ENCODE measurements at places on chromosomes 1 and 21. TPM values are rescaled to one million over a fixed set of nuclear protein-coding genes. Genes with fewer than 3 reads are reported as not detected.

WNT2B gene
- total RNA-seq, result 4.0 TPM

F13B gene
- not detected for total RNA-seq

OR2AK2 gene
- 0.49 TPM for total RNA-seq

CENPF gene
- 29.3 TPM for total RNA-seq

MYBPHL gene
- total RNA-seq, result 0.64 TPM

RIMS3 gene
- 126 TPM for total RNA-seq

RHBDL2 gene
- not detected for total RNA-seq

DNA sequence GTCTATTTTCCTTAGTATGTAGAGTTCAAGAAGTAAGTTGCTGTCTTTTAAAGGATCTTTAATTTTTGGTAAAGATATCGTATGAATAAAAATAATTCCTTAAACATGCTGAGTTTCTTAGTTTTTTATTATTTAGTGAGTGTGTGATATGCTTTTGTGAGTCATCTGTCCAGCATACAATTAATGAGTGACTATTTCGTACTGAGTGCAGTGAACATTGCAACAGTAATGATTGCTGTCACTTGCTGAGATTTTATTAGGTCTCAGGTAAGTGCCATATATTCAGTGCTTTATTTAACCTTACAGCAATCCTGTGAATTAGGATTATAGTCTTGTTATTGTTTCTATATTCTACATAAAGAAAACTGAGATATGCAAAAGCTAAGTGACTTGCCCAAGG, 22.6 kb downstream of the MIGA1 start:
- DNase-seq, result no peak

DNA sequence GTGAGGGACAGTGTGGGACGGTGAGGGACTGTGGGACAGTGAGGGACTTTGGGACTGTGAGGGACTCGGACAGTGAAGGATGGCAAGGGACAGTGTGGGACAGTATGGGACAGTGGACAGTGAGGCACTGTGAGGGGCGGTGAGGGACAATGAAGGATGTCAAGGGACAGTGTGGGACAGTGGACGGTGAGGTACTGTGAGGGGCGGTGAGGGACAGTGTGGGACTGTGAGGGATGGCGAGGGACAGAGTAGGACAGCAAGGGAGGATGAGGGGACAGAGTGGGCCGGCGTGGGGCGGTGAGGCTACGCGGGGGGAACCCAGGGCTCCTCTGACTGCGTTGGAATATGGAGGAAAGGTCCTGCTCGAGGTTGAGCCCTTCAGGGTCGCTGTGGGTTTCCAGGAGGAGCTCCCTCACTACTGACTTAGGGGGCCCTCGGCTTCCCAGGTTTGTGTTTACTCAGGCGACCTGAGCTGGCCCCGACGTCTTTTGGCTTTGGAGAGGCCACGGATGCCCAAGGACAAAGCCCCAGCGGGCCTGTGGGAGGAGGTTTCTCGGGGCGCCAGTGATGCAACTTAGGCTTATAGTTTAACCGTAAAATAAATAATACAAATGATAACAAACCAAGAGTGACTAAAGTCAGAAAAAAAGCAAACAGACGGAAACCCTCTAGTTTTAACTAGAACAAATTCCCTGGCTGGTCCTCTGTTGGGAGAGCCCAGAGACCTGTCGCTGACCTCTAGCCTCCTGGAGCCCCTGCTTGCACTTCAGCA, 1.1 kb upstream of the ERRFI1 start:
- DNase-seq, result no peak

DNA sequence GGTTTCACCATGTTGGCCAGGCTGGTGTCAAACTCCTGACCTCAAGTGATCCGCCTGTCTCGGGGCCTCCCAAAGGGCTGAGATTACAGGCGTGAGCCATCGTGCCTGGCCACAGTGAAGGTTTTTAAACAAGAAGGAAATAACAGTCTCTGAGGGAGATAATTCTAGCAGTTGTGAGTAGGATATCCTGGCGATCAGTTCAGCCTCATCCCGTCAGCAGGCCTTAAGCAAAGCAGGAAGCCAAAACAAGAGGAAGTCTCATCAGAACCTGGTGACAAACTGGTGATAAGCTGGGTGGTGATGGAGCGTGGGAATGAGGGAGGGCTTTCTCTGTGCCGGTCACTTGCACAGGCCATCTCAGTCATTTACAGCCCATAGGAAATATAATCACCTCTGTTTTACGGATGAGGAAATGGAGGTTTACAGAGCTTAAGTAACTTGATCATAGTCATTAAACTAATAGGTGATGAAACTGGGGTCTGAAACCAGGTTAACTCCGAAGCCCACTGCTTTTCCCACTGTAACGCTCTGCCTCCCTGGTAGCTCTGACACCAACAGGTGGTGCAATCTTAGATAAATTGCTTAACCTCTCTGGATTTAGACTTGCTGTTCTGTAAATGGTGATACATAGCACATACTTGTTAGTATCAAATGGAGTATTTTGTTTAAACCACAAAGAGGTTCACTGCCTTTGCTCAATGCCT, 40.8 kb upstream of the A3GALT2 start:
- no peak for DNase-seq

DNA sequence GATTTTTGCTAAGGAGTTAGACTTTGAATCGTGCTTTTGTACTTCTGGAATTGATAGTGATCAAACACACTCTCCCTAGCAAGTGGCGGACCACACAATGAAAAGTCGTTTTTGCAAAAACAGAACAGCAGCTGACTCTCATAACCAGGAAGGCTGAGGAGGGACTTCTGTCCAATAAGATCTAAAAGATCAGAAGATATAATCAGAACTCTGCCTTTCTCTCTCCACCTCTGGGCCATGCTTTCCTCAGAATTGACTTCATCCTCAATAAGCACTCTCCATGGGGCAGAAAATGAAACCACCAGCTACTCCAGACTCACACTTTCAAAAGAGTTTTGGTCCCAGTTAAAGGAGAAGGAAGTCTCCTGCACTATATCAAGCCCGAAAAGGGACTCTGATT, 55.3 kb upstream of the SAMD13 start:
- no peak for DNase-seq

- DNase-seq, result no peak
These were observed 18.1 kb upstream of the USP24 start for GRCh38 chr1:55233145-55233777.

DNA sequence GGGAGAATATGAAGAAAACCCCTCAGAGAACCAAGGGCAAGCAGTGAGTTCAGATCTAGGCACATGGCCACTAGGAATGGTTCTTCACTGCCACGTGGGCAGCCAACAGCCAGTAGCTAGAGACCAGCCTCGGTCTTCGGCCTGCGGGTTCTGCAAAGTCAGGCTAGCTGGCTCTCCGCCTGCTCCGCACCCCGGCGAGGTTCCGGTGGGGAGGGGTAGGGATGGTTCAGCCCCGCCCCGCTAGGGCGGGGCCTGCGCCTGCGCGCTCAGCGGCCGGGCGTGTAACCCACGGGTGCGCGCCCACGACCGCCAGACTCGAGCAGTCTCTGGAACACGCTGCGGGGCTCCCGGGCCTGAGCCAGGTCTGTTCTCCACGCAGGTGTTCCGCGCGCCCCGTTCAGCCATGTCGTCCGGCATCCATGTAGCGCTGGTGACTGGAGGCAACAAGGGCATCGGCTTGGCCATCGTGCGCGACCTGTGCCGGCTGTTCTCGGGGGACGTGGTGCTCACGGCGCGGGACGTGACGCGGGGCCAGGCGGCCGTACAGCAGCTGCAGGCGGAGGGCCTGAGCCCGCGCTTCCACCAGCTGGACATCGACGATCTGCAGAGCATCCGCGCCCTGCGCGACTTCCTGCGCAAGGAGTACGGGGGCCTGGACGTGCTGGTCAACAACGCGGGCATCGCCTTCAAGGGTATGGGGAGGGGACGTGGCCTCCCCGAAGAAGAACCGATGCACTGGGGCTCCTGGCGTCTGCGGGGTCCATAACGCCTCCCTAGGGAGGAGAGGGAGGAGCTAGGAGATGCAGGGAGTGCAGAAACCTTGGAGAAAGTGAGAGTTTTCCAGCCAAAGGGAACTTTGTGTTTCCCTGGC, at the start of gene CBR1:
Gene CBR1 (plus strand): TSS at position 312 of the 871 bp plus-strand sequence. CDS start 92 bp downstream, at position 404.
- DNase-seq, result peak; percentile 86

DNA sequence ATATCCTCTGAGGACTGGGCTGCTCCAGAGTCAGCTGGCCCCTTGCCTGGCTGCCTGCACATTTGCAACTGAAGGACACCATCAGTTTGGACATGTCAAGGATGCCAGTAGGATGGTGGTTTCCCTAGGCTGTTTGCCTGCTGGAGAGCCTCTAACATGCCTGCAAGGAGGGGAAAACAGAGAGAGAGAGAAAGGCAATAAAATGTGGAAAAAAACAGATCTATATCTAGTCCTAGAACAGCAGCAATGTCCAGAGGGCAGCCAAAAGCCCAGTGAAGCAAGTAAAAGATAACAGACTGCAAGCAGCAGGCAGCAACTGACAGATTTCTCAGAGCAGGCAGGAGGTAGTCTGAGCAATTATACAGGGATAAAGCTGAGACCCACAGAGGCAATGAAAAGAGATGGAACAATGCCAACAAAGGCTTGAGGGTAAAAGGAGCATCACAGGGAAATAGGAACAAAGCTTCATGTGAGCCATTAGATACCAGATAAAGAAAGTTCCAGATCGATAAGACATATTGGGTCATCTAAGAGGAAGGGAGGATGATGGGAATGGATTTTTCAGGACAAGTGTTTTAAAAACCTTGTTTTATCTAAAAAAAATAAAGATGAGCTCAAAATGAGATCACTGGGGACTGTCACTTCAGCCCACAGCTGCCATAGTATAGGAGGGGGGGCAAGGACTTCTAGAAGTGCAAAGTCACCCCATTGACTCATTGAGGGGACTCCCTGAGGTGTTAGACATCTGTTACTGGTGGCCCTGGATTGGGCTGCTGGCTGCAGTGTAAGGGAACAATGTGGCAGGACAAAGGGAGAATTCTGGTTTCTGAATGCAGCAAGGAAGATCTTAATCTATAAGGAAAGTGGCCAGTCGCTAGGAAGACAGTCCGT, 38.6 kb upstream of the GADD45A start:
- DNase-seq, result peak; percentile 61

DNA sequence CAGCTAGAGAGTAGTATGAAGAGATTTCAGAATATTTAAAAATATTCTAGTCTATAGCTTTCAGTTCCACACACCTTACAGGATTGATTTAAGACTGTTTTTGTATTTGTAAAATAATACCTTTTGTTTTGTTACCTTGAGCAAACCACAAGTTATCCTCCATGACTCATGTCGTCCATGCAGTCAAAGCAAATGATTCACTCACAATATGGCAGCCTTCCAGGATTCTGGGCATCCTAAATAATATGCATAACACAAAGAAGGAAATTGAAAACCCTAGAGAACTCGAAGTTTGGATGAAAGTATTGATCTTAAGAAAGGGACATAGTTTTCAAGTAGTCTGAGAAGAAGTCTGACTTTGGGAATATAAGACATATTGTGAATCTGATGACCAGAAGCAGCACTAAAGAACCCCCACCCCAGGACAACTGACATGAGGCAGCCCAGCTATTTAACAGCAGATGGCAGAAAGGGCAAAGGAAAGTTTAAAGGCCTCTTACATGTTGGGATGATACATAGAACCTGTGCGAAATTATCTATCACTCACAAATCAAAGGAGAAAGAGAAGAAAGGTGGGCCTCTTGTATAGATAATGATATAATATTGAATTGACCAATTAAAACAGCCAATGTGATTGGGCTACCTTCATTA, 857.9 kb downstream of the BRINP3 start:
- DNase-seq, result no peak

GRCh38 chr1:183226361-183226760, 40.3 kb downstream of the LAMC2 start:
- no peak for DNase-seq

GRCh38 chr21:43686811-43687565, 27.6 kb downstream of the RRP1B start:
- DNase-seq, result no peak

DNA sequence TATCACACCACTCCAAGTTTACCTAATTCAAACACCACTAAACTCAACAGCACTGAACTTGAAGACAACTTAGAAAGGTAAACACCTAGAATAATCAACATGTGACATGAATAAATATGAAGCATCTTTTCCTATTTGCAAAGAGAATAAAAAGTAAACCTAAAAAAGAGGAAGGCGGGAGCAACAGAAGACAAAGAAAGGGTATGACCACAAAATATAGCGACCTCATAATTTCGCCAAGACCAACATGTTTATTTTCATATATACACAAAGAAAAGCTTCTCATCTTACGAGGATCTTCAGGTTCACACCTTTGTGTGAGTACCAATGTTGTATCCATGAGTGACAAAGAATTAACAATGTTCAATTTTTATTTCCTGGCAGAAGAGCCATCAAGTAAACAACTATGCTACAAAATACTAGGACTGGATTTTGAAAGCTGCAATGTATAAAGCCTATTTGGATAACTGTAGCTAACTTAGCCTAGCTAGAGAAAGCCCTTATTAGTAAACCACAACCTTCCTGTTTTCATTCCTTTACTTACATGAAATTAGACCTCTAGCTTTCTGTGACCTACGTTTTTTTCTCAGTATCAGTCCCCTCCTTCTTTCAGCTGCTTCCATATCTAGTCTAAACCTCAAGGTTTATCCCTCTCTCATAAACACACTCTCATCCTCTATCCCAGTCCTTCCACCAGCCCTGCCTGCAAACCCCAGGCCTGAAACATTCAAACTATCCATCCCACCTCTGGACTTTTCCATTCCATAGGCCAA, 21.3 kb upstream of the PHTF1 start:
- DNase-seq, result no peak

DNA sequence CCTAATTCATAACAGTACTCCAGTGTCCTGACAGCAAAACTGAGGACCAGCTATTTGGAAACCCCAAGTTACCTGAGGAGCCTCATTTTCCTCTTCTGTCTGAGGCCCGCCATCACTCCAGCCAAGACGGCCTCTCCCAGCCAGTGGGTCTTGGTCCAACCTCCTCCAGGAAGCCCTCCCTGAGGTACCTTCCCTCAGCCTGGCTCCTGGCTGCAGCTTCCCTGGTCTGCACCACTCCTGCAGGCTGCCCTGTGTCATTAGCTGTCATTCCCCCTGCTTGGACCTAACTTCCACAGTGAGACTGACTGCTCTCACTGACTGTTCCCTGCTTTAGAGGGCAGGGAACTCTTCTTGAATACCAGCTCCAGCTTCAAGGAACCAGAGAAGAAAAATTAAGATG, 33.0 kb downstream of the BCAR3 start:
- DNase-seq, result no peak

GRCh38 chr1:67916140-67916886, 83.0 kb upstream of the GNG12 start:
- no peak for DNase-seq

GRCh38 chr1:190754666-190755065, 277.0 kb upstream of the BRINP3 start:
- DNase-seq, result no peak

GRCh38 chr1:192983349-192983980, 75.7 kb downstream of the UCHL5 start:
- no peak for DNase-seq

GRCh38 chr1:12450756-12451559, 167.1 kb downstream of the DHRS3 start:
- DNase-seq, result no peak

Measured in glutamatergic neuron (in vitro differentiated cells).